ENCODE measurements at places on chromosomes 3 and 15.

GRCh38 chr15:32831485-32831884 is 113.7 kb downstream of the GREM1 start:
- DNase-seq, result no peak
- no peak overlapping the region for H3K4me3 ChIP-seq
- no peaks in the 10 kb centered on the region for H3K4me1 ChIP-seq
- no peaks in the 10 kb centered on the region for H3K36me3 ChIP-seq
- H3K27me3 ChIP-seq, result no peaks in the 10 kb centered on the region

DNA sequence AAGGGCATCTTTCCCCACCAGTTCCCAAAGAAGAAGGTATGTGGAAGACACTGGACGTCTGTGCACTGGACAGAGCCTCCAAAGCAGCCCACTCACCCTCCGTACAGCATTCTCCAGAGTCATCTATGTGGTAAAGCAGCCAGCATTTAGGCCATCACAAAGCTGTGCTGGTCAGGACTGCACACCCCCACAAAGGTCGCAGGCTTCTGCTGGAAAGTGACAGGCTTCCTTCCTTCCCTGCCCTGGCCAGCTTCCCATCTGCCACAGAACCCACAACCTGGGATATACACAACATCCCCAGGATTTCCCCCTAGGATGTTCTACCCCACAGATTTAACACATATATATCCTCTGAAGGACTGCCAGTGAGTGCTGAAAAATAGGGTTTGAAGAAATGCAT is 64.6 kb upstream of the GALNT15 start:
- no peak overlapping the region for H3K27ac ChIP-seq
- H3K36me3 ChIP-seq, result no peaks in the 10 kb centered on the region
- H3K27me3 ChIP-seq, result no peaks in the 10 kb centered on the region
- no peak for DNase-seq
- H3K4me1 ChIP-seq, result no peaks in the 10 kb centered on the region
- H3K4me3 ChIP-seq, result no peak overlapping the region

DNA sequence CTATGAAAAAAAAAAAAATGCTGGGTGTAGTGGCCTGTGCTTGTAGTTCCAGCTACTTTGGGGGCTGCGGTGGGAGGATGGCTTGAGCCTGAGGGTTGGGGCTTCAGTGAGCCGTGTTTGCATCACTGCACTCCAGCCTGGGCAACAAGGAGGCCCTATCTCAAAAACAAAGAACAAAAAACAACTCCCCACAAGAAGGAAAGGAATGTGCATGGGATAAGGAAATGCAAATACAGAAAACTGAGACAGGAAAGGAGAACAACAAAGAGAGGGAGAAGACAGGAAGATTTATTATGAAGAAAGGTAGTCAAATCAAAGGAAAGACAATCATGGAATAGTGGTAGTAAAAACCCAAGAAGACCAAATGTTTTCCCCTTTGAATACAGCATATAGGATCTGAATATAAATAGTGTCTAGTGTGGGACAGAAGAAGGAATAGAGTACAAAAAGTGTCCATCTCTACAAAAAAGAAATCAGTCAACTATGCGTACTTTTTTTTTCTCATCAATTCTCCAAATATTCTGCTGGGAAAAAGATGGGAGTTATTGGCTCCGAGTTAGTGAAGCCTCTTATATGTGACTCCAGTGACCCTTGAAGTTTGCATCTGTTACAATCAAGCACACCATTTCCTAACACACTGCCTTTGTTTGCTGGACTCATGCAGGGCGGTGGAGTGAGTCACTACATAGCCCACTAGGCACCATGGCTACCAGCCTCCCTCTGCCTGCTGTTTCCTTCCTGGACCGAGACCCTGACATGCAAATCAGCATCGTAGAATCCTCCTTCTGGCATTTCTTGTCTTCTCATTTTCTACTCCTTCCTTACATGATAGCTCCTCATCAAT is 101.2 kb upstream of the PTX3 start:
- H3K36me3 ChIP-seq, result no peaks in the 10 kb centered on the region
- H3K4me3 ChIP-seq, result no peak overlapping the region
- H3K4me1 ChIP-seq, result no peaks in the 10 kb centered on the region
- no peaks in the 10 kb centered on the region for H3K27me3 ChIP-seq

- H3K4me1 ChIP-seq, result no peaks in the 10 kb centered on the region
- no peak for DNase-seq
- no peaks in the 10 kb centered on the region for H3K36me3 ChIP-seq
- no peak overlapping the region for H3K4me3 ChIP-seq
- H3K27me3 ChIP-seq, result no peaks in the 10 kb centered on the region
Measured at GRCh38 chr3:1252061-1252430, 159.2 kb downstream of the CNTN6 start.

DNA sequence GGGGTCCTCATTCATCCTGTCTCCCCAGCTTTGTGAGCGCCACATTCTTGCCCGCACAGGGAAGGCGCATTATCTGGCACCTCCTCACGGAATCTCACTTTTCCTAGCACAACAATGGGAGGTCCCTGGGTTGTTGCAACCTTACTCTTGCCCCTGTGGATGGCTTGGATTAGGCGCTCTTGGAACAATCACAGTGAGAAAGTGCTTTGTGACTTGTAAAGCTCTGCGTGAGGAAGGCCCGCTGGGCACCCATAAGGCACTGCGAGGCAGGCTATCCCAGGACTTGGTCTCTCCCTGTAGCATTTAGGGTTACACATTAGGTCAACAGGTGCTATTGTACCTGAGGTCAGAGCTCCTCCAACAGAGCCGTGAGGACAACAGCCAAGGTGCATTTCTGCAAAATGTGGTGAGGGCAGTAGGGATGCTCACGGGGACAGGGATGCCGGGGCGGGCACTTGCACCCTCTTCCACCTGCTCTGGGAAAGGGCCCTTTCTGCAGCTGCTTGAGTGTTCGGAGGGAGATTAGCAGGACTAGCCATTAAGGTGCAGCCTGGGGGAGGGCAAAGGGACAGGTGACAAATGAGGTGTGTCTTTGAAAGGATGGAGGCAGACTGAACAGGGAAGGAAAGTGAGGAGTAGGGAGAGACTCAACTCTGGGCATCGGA is 13.9 kb upstream of the LRRC15 start:
- H3K27me3 ChIP-seq, result no peaks in the 10 kb centered on the region
- H3K4me1 ChIP-seq, result no peaks in the 10 kb centered on the region
- no peak for DNase-seq
- no peak overlapping the region for H3K4me3 ChIP-seq
- H3K36me3 ChIP-seq, result no peaks in the 10 kb centered on the region

DNA sequence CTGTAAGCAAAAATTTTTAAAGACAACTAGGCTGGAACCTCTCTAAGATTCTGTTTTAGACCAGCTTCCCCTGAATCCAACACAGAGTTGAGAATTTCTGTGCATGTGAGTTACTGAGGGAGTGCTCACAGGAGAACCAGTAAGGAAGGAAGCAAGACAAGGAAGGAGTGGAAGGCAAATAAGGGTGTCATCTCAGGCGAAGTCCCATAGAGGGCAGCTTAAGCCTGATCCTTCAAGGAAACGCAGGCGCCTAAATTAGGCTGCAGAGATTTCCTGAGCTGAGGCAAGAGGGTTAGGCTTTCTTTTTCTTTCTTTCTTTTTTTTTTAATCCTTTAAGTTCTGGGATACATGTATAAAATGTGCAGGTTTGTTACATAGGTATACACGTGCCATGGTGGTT is 36.2 kb upstream of the COL6A6 start:
- no peak for DNase-seq
- no peak overlapping the region for H3K4me3 ChIP-seq
- no peaks in the 10 kb centered on the region for H3K4me1 ChIP-seq

DNA sequence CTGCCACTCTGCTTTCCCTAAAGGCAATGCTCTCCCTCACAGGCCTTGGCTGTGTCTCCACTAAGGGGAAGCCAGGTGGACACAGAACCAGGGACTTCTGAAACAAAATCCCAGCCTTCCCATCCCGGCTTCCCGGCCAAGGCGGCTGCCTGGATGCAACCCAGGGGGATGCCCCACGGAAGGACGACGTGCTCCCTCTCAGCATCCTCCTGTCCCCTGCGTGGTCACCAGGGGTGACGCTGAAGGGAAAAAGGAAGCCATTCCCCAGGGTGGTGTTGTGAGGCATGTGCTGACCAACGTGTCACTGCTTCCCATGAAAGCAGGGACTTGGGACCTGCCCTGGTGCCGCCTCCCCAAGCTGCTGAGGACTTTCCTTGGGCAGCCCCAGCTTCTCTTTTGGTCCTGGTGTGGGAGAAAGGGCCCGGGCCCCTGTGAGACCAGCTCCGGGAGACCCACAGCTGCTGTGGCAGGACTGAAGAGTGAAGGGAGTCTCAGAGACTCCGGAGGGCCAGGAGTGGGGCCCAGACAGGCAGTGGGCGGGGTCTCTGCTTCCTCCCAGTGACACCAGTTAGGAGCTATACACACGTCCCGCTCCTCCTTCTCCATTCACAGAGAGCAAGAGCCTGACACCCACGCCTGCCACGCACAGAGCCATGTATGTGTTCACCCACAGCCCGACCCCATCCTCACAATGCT is 139.2 kb downstream of the NUP210 start:
- H3K4me1 ChIP-seq, result no peaks in the 10 kb centered on the region
- H3K4me3 ChIP-seq, result peak overlapping the region; percentile 56

All from breast epithelium (tissue), 4 donors.